T-helper 22 cell (primary cell): ENCODE measurements at places on chromosomes 12 and 14.

GRCh38 chr12:120892265-120892664 is 11.9 kb downstream of the SPPL3 start:
- no peak for DNase-seq

DNA sequence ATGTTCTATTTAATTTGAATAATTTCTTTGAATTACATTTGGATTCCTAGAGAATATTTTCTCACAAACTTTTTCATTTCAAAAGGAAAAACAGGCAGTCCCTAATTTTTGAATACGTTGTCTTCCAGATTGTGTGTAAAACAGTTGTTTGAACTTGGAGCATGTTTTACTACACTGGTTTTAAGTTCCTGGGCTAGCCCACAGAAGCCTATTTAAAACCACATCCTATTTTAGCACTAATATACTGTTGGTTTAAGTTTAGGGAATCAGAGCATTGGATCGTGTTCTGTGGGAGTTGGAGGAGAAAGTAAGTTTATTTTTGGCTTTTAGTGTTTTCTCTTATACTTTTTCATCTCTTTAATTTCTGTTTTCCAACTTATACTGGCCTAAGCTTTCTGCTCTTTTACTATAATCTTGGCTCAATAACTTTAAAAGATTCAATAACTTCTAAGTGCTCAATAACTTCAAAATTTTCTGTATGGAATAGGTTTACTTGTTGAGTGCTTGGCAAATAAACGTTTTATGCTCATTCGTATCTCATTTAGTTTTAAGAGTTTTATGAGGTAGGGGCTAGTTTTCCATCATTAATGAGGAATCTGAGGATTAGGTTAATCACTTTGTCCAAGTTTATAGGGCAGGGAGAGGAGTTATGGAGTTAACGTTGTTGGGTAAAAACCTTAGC is 14.9 kb downstream of the LEMD3 start:
- no peak for DNase-seq

- DNase-seq: no peak
Observed at GRCh38 chr12:29519585-29520182, 22.2 kb upstream of the OVCH1 start.

- DNase-seq: no peak
Observed at GRCh38 chr14:92105893-92106142, 564 bp downstream of the ATXN3 start.

- DNase-seq: no peak
Observed at GRCh38 chr12:100141666-100141997, 1.0 kb downstream of the BLTP3B start.

GRCh38 chr12:76449583-76449982 is 101.4 kb upstream of the BBS10 start:
- DNase-seq: no peak

- no peak for DNase-seq
Observed at GRCh38 chr12:81222846-81223592, 145.1 kb downstream of the ACSS3 start.

GRCh38 chr14:32004300-32004699 is 72.8 kb upstream of the ARHGAP5 start:
- no peak for DNase-seq

DNA sequence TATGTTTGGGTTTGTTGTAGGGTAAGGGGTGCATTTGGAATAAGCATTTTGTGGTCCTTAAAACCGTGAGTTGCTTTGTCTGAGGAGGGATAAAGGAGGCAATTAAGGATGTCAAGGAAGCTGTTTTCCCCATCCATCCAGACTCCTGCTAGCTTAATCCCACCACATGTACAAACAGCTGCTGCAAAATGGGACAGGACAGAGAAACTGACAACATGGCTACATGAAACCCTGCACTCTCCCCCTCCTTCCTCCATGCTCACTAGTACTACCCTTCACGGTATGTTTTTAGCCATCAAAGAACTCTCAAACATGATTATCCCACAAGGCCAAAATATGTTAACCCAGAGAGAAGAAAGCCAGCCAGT is 20.6 kb downstream of the ST8SIA1 start:
- DNase-seq: no peak

- DNase-seq: no peak
Observed at GRCh38 chr12:50740307-50740706, 23.6 kb upstream of the ATF1 start.

GRCh38 chr14:83164016-83164415 is 1630.4 kb upstream of the SEL1L start:
- no peak for DNase-seq

DNA sequence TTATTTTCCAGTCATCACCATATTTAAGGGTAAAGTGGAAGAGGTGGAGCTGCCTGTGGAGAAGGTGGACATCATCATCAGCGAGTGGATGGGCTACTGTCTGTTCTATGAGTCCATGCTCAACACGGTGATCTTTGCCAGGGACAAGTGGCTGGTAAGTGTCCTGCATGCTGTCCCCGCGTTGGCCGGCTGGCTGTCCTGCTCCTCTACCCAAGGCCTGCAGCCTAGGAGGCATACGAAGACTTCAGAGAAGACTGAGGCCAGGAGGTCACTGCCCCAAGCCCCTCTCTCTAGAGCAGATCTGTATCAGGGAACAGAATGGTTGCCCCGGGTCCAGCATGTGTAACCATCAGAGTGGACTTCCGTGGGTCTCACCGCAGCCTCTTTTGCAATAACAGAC is 77.7 kb downstream of the PRMT8 start:
- DNase-seq: no peak

- no peak for DNase-seq
Observed at GRCh38 chr14:45364565-45365156, 111.7 kb upstream of the MIS18BP1 start.

GRCh38 chr14:95248432-95248831 is 71.3 kb downstream of the CLMN start:
- DNase-seq: no peak

DNA sequence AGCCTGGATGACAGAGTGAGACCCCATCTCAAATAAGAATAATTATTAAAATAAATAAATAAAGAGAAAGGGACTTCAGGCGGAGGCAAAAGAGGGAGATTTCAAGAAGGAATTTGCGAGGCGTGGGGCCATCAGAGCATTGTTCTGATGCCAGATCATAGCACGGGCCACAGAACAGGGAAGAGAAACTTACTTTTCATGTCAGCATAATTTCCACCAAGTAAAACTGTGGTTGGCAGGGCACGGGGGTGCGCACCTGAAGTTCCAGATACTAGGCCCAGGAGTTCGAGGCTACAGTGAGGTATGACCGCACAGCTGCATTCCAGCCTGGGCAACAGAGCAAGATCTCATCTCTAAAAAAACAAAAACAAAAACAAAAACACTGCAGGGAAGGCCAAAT is 11.0 kb upstream of the PLBD1 start:
- DNase-seq: no peak

- no peak for DNase-seq
Observed at GRCh38 chr12:72270961-72271360, 1.2 kb upstream of the TRHDE start.

GRCh38 chr12:12786351-12786705 is 869 bp downstream of the APOLD1 start:
- DNase-seq: no peak

DNA sequence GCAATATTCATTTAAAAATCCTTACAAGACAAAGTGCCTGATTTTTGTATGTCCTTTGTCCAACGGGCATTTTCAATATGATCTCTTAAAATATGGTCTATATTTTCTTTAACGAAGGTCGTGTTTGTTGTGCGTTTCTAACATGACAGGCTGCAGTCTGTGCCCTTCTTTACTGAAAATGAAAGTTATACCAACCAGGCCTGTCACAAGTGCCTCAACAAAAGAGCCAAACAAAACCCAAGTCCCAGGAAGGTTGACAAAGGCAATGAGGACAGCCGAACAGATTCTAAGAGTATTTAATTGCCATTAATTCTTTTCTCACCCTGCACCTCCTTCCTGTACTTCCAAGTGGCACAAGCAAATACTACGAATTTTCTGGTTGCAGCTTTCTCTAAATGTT is 13.9 kb downstream of the PAX9 start:
- DNase-seq: no peak

DNA sequence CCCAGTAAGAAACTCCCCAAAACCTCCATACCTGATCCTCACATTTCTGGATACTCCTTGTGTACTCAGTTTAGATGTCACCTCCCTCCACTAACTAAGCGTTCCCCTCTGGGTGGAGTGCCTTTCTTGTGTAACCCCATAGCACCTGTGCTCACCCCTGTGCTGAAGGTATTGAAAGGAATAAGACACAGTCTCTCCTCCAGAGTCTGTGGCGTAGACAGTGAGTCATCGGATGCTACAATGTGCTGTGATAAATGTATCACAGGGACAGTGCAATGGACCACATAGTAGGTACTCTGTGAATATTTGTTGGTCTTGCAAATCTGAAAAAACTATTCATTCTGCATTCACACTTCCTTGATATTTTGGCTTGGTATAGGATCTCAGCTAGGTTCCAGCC is 30.8 kb downstream of the TSPAN9 start:
- no peak for DNase-seq

- DNase-seq: no peak
Observed at GRCh38 chr12:112309797-112310196, 72.4 kb downstream of the HECTD4 start.

GRCh38 chr12:109594556-109595317 is 21.1 kb downstream of the MVK start:
- no peak for DNase-seq

DNA sequence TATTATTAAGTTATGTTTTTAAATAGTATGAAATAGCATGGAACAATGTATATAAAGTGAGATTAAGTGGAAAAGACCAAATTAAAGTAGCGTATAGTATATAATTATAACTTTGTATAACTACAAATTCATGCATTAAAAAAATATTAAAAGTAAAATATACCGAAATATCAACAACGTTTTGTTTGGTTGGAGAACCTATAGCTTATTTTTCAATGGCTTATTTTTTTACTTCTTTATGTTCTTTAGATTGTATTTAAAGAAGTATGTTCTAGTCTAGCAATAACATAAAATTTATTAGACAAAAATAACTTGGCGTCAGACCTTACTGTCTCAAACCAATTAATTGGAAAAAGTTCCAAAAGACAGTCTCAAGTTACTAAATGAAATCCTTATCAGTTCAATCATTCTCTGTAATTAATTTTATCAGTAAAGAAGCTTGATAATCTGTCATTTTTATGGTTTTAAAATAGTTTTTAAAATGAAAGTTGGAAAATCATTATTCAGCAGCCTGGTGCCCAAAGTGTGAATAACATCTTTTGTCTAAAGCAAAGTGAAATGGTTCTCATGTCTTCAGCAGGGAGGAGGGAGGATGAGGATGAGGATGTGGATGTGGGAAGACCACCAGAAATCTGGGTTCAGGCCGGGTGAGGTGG is 46.7 kb downstream of the IRAK3 start:
- no peak for DNase-seq

- DNase-seq: no peak
Observed at GRCh38 chr14:102878970-102879460, 43.4 kb upstream of the AMN start.

DNA sequence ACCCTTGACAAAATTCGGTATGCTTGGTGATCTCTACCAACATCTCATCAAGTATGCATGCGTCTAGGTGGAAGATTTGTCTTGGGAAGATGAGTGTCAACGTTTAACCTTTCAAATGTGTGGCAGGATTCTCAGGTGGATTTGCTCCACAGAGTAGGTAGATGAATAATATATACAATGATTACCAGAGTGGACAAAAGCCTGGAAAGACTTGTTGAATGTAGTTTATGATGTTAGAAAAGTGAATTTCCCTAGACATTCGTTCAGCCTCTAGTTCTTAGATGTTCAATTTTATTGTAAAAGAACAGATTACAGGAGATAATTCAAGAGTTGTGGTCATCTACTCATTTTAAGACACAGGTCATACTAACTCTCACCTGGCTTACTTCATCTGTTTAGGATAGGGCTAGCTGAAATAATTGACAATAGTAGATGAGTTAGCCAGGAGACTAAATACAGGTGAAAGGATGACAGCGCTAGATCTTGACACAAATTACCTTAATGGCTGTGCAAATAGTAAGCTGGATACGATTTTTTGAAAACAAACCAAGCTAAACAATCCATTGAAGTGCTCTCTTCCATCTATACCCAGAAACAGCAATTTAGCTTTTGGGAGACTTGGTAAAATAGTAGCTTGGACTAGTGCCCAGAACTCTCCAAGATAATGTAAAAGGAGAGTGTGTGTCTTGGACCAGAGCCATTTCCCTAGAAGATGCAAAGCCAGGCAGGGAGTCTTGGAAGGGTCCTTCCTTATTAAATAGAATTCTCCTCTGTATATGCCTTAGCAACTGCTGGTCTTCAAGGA is 168.0 kb downstream of the DACT1 start:
- no peak for DNase-seq

GRCh38 chr14:71591231-71591630 is 341.0 kb upstream of the RGS6 start:
- DNase-seq: no peak

GRCh38 chr12:90410962-90411361 is 544.0 kb downstream of the CCER1 start:
- DNase-seq: no peak

DNA sequence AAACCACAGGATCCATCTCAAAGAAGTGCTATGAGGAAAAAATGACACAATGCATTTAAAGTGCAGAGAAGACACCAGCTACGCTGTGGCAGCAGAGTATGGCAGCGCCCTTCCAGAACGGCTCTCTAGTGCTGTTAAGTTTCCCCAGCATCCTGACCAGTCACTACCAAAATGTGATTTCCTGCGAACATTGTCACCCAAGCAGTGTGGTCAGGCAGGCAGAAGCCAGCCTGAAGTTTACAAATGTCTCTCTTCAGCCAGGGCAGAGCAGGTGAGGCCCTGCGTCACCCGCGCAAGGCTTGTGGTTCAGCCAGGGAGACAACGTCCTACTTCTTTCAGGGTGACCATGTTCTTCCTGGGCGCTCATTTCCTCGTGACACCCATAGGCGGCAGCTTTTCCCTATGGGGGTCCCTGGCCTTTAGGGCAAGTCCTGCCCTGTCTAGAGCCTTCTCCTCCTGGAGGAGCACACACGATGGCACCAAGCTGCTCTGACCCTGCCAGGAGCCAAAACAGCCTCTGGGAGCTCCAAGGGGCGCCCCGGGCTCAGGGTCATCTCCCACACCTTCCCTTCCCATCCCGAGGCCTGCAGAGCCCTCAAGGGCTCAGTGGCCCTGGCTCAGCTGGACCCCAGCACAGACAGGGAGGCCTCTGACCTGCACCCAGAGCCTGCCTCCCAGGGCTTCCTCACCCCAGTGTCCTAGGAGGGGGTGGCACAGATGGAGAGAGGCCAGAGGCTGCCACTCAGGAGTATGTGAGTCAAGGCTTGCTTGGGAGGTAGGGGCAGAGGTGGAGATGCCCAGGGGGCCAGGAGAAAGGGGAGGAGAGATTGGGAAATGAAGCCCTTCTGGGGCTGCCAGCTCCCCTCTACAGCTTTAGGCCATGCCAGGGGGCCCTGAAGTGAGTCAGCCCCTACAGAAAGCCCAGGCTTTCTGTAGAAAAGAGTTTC is 41.9 kb downstream of the PSMA6 start:
- no peak for DNase-seq
